Uterus (tissue), 4 donors: ENCODE measurements at places on chromosomes 16 and 17. TPM values are rescaled to one million over a fixed set of nuclear protein-coding genes. Genes with fewer than 3 reads are reported as not detected.

KRTAP4-9 gene
- not detected for total RNA-seq

- DNase-seq: peak; percentile 83
These were observed at the start of gene PLSCR3 for GRCh38 chr17:7394452-7395191. TSS of gene PLSCR3 (minus strand) at chr17:7394525. CDS start at chr17:7394110, 415 bp downstream.

ZNF821 gene
- 16.9 TPM for total RNA-seq

- DNase-seq: no peak
These were observed 10.4 kb upstream of the COTL1 start for GRCh38 chr16:84628226-84628731.

DNA sequence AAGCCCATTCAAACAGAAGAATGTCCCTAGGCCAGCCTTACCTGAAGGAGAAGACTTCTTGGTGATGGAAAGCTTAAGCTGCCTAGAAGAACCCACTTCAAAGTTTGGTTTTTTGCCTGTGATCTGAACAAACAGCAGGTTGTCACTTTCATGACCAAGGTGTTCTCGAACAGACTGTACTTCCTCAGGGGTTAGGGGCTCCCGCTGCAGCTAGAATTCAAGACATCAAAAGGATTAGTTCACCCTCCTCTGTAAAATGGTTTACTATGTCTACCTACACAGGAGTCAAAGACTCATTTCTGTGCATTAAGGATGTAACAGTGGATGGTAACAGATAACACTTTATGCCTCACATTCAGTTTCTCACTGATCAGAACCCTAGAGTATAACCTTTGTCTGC is 13.2 kb downstream of the CIAPIN1 start:
- DNase-seq: no peak

DNAAF1 gene
- 0.77 TPM for total RNA-seq
